RWPE2 (cell line): ENCODE measurements at places on chromosomes 2 and 18.

DNA sequence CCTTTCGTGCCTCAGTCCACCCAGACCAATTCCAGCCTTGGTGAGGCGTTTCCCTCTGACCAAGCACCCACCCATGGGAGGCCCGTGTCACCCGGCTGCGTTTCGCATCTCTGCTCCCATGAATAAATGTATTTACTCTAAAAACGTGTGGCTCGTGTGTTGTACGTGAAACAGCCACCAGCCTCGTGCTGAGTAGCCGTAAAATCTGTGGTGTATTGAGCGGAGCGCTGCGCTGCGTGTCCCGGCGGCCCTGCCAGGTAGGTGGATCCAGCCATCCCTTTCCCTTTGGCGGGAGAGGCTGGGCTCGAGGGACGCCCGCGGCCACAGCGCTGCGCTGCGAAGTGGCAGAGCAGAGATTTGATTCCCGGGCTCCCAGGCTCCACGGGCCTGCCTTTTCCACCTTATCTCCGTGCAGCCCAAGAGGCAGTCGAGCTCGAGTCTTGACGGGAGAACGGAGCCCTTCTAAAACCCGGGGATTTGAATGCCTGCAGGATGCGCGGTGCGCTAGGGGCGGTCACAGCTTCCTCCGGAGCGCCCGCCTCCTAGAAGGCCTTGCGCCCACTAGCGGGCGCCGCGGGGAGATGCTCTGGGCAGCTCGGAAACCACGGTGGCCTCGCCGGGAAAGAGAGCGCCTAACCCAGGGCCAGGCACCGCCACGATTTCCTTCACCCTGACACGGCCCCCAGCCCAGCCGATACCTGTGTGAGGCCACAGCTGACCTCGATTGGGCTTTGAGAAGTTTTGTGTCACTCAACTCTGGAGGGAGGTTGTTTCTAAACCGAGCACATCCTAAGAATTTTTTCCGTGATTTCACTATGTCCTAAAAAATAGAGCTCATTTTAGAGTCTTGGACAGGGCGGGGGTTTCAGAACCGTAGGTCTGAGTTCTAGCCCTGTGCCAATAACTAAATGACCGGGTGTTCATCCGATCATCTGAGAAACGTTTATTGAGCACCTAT lies 3.9 kb upstream of the PSMD1 start:
- no peak for DNase-seq

GRCh38 chr2:156517419-156517818 lies 81.2 kb downstream of the GPD2 start:
- DNase-seq: no peak

DNA sequence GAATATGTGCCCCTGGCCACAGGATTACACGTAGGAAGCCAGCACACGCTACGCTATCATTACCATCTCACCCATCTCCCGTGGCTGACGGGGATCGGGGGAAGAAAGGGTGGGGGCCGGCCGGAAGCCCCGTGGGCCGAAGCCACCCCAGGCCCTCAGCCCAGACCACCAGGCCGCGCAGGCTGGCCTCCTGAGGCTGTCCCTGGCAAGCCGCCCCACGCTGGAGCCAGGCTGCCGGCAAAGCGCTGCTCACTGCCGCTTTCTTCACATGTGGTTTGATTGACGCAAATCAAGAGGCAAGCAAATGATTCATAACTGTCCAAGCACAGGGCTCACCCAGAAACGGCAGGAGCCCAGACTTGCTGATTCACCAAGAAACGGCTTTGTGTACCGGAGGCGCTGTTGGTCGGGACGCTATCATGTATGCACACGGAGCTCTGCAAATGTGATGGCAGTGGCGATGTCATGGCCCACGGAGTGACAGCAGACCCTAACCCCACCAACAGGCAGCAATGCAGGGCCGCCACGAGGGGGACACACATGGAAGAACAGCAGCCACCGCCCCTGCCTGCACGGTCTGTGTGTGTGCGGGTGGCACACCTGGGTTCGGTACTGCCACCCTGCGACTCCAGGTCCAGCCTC lies 125.7 kb downstream of the HDAC4 start:
- peak; percentile 88 for DNase-seq

- no peak for DNase-seq
These were observed 115.0 kb upstream of the GLS start for GRCh38 chr2:190765386-190766173.

GRCh38 chr2:119482481-119483394 lies 41.5 kb downstream of the SCTR start:
- no peak for DNase-seq

DNA sequence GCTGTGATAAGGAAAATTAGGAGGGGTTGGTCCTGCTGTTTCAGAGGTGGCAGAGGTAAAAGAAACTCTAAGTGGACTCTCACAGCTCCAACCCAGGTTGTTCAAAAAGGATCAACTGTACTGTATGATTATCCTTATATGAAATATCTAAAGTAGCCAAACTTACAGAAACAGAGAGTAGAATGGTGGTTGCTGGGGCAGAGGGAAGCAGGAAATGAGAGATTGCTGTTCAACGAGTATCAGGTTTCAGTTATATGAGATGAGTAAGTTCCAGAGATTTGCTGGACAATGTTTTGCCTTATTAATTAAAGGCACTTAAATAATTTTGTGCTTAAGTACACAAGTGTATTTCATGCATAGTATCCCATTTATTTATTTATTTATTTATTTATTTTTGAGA lies 972.0 kb upstream of the LRRTM1 start:
- DNase-seq: no peak

GRCh38 chr18:7298149-7298548 lies 67.3 kb downstream of the LRRC30 start:
- DNase-seq: no peak

- no peak for DNase-seq
These were observed 17.0 kb upstream of the SCYGR1 start for GRCh38 chr2:227404585-227405271.

- DNase-seq: no peak
These were observed 76.7 kb upstream of the SNTG2 start for GRCh38 chr2:873651-874580.

- no peak for DNase-seq
These were observed 218.1 kb downstream of the SP3 start for GRCh38 chr2:173747035-173747434.

DNA sequence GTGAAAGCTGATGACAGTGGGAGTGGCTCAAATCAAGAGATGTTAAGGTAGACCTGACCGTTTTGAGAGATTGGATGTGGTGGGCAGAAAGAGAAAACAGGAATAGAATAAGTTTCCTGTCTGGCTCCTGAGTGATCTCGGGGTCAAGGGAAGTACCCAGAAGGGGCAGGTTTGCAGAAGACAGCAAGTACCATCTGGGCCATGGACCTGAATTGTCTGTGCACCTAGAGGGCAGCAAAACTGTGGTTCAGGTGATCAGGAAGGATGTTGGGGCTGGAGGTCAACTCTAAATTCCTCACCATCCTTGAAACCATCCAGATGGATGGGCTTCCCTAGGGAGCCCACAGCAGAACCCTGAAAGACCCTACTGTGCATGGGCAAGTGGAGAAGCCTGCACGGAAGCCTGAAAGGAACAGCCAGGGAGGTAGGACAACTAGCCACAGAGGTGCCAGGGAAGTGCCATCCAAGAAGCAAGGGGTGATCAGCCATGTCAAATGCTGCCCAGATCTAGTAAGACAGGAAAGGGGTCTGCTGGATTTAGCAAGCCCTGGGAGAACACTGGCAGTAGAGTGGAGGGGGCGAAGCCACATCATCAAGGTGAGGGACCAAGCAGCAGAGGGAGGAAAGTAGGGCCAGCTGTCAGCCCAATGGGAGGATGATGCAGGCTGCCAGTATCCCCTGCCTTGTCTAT lies 8.0 kb downstream of the TEX261 start:
- no peak for DNase-seq

DNA sequence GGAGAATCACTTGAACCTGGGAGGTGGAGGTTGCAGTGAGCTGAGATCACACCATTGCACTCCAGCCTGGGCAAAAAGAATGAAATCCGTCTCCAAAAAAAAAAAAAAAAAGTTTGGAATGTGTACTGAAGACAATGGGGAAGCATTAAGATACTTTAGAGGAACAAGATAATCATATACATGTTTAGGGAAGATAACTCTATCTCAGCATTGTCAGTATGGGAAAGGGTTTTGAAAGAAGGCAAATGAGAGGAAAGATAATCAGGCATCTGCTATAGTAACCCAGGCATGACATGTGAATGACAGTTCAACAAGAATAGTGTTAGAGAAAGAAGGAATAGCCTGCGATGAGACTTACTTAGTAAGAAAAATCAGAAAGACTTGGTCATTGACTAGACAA lies 112.0 kb downstream of the ATAD2B start:
- no peak for DNase-seq

DNA sequence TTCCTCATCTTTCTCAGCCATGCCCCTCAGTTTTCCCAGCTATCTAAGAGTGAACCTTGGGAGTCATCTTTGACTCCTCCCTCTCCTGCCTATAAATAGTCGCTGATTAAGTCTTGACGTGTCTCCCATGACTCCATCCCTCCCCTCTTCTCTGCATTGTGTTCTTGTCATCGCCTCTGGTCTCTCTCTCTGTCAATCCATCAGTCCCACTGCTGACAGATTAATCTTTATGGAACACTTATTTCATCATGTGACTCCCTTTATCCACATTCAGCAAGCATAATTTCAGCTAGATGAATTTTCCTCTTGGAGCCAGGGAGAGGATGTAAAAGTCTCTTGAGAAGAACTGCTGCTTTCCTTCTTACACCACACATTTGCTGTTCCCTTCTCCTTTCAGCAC lies 9.4 kb downstream of the ADAM23 start:
- no peak for DNase-seq

- DNase-seq: no peak
These were observed 52.5 kb downstream of the AQP4 start for GRCh38 chr18:26813043-26813442.
